ENCODE measurements at places on chromosomes 16 and 17. TPM values are rescaled to one million over a fixed set of nuclear protein-coding genes. Genes with fewer than 3 reads are reported as not detected.
A peak's percentile ranks its signal among the peaks of the same experiment; 100 is the strongest.

TBC1D3G gene
- not detected for total RNA-seq

XYLT1 gene
- total RNA-seq: 12.1 TPM

CDH13 gene
- total RNA-seq: 27.2 TPM

ZFP3 gene
- 6.7 TPM for total RNA-seq

SCARF1 gene
- 48.5 TPM for total RNA-seq

- no peak for DNase-seq
Observed at GRCh38 chr16:73329358-73330286, 281.7 kb upstream of the ZFHX3 start.

GRCh38 chr16:89013692-89014402 is 36.8 kb upstream of the CBFA2T3 start:
- peak; percentile 53 for DNase-seq

DNA sequence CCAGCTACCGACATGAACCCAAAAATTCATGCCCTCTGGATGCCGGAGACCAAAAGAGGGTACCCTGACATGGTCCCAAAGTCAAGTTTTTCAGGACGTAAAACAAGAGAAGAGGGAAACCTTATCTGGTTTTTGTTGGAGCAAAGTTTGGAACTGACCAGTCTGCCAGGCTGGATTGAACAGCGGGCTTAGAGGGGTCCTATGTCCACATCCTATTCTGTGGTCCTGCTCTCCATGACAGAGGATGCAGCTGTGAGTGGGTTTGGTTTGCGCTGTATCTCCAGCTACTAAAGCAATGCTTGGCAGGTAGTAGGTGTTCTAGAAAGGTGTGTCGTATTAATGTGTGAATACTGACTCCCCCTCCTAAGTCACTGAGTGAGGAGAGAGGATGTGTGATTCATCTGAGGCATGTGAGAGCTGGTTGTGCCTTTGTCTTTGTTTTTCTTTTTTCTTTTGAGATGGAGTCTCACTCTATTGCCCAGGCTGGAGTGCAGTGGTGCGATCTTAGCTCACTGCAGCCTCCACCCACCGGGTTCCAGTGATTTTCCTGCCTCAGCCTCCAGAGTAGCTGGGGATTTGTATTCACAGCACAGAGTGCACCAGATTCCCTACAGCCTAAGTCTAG is 31.0 kb downstream of the PMM2 start:
- DNase-seq: no peak

- no peak for DNase-seq
Observed at GRCh38 chr16:81455720-81456494, 11.3 kb downstream of the CMIP start.

- DNase-seq: peak; percentile 86
Observed at GRCh38 chr16:88769617-88770460, 15.2 kb downstream of the PIEZO1 start.

DNA sequence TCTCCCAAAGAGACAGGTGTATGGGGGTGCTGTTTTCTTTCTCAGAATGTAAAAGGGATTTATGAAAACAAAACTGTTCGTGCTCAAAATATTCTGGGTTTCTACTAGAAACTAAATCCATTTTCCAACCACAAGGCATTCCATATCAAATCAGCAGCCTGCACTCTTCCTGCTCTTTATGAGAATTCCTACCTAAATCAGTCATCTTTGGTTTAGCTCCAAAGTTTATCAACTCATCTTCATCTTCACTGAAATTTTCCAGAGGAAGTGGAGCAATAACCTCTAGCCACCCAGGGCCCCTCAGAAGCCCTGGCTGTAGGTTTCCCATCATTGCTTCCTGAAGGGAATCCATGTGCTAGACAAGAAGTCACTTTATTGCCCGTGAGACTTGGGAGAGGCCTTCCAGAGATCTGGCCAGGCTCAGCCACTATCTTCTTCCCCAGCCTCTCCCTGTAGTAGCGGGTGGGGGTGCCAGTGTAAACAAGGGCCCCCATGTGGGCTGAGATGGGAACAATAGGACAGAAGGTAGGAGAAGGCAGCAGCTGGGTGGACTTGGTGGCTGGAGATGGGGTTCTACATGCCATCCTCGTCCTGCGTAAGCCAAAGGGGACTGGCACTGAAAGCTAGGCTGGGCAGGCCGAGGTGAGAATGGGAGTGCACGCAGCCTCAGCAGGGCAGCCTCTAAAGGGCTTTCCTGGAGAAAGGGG is 22.0 kb upstream of the ALDH3A1 start:
- no peak for DNase-seq

DNA sequence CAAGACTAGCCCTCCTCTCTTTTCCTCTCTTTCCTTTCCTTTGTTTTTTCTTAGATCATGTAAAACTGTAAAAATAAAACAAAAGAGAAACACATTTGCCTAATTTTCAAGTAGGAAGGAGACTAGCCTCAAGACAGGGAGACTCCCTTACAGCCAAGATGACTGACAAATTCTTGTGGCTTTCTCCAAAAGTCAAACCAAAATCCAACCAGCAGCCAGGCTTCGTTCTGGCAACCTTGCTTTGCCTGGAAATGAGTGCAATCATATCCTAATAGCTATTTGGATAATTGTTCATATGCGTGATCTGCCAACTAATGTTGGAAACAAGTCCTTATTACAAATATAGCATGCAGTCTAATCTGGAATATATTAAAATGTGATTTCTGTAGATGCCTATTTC is 868.9 kb upstream of the SOX9 start:
- no peak for DNase-seq

- peak; percentile 27 for DNase-seq
Observed at GRCh38 chr16:49484936-49485335, 111.3 kb downstream of the C16orf78 start.

GRCh38 chr17:71986886-71987285 is 133.9 kb upstream of the SOX9 start:
- DNase-seq: no peak

DNA sequence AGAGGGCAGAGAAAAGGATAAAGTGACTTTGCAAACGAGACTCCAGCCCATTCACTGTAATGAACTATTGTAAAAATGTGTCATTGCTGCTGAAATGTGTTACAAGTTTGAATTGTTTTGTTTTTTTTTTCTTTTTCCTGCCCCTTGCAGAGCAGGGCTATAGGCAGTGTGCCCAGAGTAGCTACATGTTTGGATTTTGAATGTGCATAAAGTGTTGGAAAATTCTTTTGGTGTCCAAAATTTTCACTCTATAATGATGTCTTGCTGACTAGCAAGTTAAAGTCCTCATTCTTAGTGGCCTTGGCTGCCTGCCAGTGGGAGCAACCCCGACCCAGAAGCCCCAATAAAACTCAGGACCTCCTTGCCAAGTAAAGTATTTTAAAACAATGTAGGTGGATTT is 66.5 kb downstream of the IGF2BP1 start:
- no peak for DNase-seq

- no peak for DNase-seq
Observed at GRCh38 chr17:60652454-60653247, 25.0 kb upstream of the BCAS3 start.

GRCh38 chr17:16255481-16255921 is 38.5 kb downstream of the PIGL start:
- DNase-seq: no peak

- no peak for DNase-seq
Observed at GRCh38 chr17:14940938-14941265, 324.2 kb downstream of the PMP22 start.

DNA sequence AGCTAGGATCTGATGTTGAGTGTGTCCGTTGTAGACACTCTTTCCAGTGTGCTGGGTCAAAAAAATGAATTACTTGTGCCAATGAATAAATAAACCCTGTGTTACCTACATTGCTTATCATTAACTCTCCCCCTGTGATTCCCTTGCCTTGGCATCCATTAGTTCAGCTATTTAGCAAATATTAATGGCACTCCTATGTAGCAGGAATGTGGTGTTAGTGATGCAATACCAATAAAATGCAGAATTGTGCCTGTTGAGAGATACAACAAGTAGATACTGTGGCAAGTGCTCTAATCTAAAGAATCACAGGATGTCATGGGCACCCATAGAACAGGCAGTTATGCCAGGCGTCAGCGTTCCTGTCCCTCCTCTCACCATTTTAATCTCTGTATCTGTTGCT is 343.2 kb downstream of the PMP22 start:
- DNase-seq: no peak

DNA sequence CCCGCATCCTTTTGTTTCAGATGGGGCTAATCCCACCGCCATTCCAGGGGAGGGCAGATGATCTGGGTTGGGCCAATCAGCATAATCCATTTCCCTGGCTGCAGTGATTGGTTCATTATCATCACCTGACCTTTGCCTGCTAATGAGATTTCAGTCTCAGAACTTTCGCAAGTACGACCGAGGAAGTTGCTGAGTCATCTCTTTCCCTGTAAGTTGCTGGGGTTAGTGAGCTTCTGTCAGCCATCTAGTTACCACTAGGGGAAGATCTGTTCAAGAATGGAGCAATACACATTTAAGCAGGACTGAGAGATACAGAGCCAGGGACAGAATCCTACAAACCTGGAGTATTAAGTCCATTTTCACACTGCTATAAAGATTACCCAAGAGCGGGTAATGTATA is 65.3 kb upstream of the NUDT7 start:
- no peak for DNase-seq

All from upper lobe of right lung (tissue), 1 donor.